Stimulated activated naive CD4-positive, alpha-beta T cell (primary cell): ENCODE measurements at places on chromosomes 1 and 21.

DNA sequence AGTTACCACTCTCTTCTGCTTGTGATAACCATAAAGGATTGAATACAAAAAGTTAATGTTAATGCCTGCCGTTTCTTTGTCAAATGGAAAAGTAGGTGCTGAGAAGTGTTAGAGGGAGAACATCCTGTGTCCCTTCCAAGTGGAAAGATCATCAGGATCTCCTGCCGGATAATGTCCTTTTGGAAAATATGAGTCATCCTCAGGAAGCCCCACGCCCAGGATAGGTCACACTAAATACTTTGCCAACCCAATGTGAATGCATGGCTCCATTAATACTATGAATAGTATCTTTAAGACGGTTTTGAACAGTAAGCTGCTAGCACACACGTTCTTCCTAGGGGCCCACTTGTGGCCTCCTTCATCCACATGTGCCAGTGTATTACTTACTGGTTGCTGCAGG is 279.5 kb downstream of the ZNF326 start:
- no peak for DNase-seq

DNA sequence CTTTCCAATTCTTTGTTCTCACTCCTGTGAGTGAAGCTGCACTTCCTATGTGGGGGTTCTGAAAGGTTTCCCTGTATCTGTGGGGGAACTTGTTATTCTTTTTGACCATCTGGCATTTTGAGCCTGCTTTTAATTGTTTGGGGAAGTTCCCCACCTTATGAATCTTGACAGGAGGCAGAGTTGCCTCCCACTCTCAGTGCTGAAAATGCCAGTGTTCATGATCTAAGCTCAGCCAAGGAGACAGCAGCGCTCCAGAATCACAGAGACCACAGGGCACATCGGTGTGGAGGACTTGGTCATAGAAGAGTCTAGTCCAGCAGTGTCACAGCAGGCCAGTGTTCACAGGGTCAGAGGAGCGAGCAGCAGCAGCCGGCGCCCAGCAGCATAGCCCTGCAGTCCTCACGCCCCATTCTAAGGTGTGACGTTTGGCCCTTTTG is 63.8 kb upstream of the PRDX6 start:
- DNase-seq = no peak

- DNase-seq = no peak
Measured at GRCh38 chr1:99557546-99558202, 88.2 kb upstream of the PALMD start.

DNA sequence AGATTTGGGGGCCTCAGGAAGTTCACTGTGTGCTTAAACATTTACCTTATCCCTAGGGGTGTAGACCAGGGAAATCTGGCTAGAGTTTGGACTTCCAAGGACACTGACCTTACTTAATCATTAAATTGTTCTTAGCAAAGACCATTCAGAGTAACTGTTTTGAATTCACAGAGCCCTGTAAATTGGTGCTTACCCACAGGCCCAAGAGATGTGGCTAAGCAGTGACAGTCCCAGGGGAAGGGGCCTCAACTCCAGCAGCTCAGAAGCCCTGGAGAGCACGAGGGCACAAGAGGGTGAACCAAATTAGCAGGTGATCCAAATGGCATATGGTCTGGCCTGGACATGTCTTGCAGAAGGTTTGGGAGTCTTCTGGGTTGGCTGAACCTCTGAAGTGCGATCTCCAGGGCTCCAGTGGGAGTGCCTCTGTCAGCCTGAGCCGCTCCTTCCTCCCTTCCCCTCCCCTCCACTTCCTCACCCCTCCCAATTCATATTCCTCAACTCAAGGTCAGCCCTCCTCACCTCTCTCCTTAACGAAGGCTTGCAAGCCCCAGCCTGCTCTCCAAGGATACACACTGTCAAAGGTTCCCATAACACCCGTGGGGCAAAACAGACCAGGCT is 4.3 kb downstream of the PAQR7 start:
- DNase-seq = no peak

DNA sequence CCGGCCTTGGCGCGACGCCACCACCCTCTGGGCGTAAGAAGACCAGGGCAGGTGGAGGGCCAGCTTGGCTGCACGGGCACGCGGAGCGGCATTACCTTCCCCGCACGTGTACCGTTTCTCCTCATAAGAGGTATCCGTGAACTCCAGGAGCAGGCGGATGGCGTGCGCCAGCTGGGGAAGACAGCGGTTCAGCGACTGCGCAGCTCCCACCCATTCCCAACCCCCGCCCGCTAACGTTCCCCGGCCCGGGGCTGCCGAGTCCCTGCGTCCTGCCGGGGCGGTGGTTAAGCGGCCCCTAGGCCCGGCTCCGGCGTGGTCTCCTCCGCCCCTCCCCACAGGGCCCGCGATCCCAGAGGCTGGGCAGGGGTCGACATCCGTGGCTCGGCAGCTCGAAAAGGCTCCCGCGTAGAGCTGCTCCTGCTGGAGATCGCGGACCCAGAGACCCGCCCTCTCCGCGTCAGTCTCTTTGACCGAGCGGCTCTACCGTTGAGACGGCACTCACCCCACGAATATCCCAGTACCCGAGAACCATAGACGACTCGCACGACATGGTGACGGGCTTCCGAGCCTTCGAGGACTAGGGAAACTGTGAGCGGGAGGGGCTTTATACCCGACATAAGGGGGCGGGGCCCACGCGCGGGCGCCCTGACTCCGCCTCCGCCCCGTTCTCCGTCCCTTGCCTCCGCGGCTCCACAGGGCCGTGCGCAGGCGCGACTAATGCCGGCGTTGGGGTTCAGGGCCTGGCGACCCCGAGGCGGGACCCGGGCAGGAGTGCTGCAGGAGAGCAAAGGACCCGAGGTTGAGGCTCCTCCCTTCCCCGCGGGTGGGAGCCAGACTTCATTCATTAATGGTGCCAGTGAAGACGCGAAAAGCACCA is 862 bp downstream of the GSTM3 start:
- DNase-seq = peak; percentile 86

- no peak for DNase-seq
Measured at GRCh38 chr1:7220712-7221252, 435.5 kb downstream of the CAMTA1 start.

DNA sequence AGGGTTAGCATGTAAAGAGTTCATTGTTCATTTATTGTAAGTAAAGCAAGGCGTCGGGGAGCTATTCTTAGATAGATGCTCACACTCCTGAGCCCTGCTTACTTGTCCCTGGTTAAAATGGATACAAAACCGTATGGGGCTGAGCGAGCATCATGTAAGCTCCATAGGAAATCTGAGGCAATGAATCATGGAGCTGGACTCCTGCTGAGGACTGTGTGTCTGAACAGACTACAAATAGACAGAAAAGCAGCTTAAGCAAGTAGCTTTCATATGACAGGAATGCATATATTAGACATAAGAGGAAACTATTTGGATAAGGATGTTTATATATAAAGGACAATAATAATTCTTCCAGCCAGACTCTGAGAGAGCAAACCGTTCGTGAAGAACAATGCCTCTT is 604.9 kb upstream of the PTBP2 start:
- no peak for DNase-seq

GRCh38 chr1:35046730-35047129 is 15.0 kb upstream of the ZMYM6 start:
- DNase-seq = no peak
